ENCODE measurements at places on chromosomes 1 and 21.
A peak's percentile ranks its signal among the peaks of the same experiment; 100 is the strongest.

DNA sequence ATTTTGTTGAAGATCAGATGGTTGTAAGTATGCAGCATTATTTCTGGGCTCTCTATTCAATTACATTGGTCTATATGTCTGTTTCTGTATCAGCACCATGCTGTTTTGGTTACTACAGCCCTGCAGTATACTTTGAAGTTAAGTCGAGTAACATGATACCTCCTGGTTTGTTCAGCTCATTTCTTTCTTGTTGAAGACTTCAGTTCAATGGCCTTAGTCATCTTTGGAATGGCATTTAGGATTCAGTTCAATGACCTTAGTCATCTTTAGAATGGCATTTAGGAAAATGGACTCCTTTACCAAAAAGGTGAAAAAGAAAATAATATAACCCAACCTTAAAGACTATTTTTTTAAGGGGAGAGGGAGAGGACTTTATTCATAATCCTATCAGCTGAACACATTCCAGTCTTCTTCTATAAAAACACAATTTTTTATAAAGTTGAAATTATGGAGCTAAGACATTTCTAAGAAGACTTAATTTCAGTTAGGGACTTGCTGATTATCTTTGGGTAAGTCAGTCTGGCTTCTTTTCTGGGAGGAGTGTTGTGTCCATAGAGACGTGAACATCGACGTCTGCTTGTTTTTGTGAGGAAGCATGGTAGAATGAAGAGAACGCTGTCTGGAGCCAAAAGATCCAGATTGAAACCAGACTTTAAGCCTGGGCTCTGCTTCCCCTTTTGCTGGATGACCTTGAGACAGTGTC lies 48.3 kb downstream of the DDR2 start:
- no peak overlapping the region for H3K4me3 ChIP-seq
- H3K27ac ChIP-seq = peak overlapping the region; percentile 49
- no peaks in the 10 kb centered on the region for H3K36me3 ChIP-seq
- DNase-seq = no peak
- H3K4me1 ChIP-seq = peaks cover 47% of the 10 kb centered on the region

DNA sequence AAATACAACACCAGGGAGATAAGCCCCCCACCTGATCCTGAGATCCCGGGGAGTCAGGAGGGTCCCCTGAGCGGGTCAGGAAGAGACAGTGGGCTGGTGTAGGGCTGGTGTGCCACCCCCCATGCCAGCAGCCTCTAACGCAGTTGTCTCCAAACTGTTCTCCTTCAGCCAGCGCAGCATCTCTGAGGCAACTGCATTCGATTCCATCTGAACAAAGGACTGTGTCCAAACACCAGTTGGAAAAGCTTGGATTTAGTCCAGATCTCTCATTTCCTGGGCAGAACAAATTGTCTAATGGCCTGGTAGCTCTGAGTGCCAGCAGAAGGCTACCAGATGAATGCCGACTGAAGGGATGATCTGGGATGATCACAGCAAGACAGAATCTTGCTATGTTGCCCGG lies 44.1 kb upstream of the EIF4G3 start:
- DNase-seq = no peak
- no peak overlapping the region for H3K4me3 ChIP-seq
- H3K27ac ChIP-seq = no peak overlapping the region
- no peaks in the 10 kb centered on the region for H3K4me1 ChIP-seq
- H3K36me3 ChIP-seq = peaks cover 73% of the 10 kb centered on the region

DNA sequence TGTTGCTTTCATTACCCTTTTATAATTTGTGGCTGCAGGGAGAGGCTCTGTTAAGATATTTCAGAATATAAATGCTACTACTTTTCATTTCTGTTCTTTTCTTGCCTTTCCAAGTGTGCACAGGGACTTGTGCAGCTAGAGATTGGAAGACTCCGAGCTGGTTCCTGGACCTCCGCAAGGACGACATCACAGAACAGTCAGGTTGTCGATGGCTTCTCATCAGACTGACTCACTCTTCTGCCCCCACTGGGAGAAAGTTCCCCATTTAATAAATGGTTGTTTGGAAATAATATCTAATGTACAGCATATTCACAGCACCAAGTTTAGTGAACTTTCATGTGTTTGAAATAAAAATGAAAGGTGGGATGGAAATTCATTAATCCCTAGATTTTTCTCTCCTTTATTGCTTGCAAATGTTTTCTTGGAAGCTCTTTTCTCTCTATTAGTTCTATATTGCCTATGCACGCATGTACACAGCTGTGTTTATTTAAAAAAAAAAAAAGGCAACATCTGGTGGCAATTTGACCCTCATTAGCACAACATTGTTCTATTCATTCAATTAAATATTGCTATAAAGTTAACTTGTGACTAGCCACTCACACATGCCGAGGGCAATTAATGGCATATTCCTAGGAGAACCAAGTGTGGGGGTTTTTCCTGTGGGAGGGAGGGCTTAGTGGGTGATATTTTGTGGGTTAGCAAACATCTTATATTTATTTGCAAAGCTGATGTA lies 77.5 kb upstream of the L1TD1 start:
- H3K36me3 ChIP-seq = no peaks in the 10 kb centered on the region
- no peaks in the 10 kb centered on the region for H3K27me3 ChIP-seq
- H3K27ac ChIP-seq = no peak overlapping the region
- H3K4me3 ChIP-seq = no peak overlapping the region
- DNase-seq = no peak
- H3K4me1 ChIP-seq = no peaks in the 10 kb centered on the region

DNA sequence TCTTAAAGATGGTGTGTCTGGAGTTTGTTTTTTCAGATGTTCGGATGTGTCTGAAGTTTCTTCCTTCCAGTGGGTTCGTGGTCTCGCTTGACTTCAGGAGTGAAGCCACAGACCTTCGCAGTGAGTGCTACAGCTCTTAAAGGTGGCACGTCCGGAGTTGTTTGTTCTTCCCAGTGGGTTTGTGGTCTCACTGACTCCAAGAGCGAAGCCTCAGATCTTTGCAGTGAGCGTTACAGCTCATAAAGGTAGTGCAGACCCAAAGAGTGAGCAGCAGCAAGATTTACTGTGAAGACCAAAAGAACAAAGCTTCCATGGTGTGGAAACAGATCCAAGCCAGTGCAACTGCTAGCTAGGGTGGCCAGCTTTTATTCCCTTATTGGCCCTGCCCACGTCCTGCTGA lies 1430.4 kb upstream of the B3GALT2 start:
- no peaks in the 10 kb centered on the region for H3K27me3 ChIP-seq
- DNase-seq = no peak
- no peak overlapping the region for H3K4me3 ChIP-seq
- H3K4me1 ChIP-seq = no peaks in the 10 kb centered on the region

GRCh38 chr1:189816558-189816957 lies 661.1 kb downstream of the BRINP3 start:
- H3K36me3 ChIP-seq = no peaks in the 10 kb centered on the region
- no peak overlapping the region for H3K27ac ChIP-seq
- no peak overlapping the region for H3K4me3 ChIP-seq

- H3K36me3 ChIP-seq = no peaks in the 10 kb centered on the region
- no peaks in the 10 kb centered on the region for H3K27me3 ChIP-seq
- no peak for DNase-seq
- H3K4me3 ChIP-seq = peak within 1 kb of the TSS; percentile 32
- H3K27ac ChIP-seq = peak within 1 kb of the TSS; percentile 78
Observed at GRCh38 chr1:111199881-111200801, at the start of gene DENND2D. Gene DENND2D (minus strand): TSS chr1:111200646. CDS start chr1:111200459, 187 bp downstream.

- H3K4me1 ChIP-seq = peaks cover 7% of the 10 kb centered on the region
- no peak overlapping the region for H3K4me3 ChIP-seq
- H3K27ac ChIP-seq = peak overlapping the region; percentile 71
- no peaks in the 10 kb centered on the region for H3K27me3 ChIP-seq
Observed at GRCh38 chr21:46035809-46036695, 54.5 kb downstream of the COL6A1 start.

Measured in vagina (tissue), 2 donors.